ENCODE measurements at places on chromosomes 1 and 21.

- no peak for DNase-seq
Observed at GRCh38 chr1:54453022-54453421, 46.8 kb upstream of the SSBP3 start.

GRCh38 chr1:71498542-71498941 lies 417.7 kb upstream of the ZRANB2 start:
- no peak for DNase-seq

- DNase-seq, result no peak
Observed at GRCh38 chr21:27564684-27565301, 597.9 kb upstream of the ADAMTS5 start.

- no peak for DNase-seq
Observed at GRCh38 chr1:67947114-67947513, 103.3 kb downstream of the DIRAS3 start.

DNA sequence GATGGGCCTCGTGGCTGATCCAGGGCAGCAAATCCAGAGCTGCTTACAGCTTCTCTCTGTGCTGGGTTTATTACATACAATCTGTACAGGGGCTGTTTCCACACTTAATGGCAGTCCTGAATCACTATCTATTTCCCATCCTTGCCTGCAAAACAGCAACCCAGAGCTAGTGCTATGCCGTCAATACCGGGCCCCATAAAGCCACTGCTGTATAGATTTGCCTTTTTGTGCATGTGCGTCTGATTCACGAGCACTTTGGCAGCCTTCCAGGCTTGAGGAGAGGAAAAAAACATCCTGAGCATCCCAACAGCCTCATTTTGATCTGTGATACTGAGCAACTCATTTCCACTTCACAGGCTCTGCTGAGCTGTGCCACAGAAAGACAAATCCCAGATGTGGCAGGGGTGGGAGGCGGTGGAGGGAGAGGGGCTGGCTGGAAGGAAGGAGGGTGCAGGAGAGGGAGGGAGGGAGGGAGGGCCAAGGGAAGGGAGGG lies 65.2 kb upstream of the TARBP1 start:
- DNase-seq, result no peak

GRCh38 chr1:27332536-27333281 lies 9.1 kb upstream of the SYTL1 start:
- DNase-seq, result peak; percentile 16

DNA sequence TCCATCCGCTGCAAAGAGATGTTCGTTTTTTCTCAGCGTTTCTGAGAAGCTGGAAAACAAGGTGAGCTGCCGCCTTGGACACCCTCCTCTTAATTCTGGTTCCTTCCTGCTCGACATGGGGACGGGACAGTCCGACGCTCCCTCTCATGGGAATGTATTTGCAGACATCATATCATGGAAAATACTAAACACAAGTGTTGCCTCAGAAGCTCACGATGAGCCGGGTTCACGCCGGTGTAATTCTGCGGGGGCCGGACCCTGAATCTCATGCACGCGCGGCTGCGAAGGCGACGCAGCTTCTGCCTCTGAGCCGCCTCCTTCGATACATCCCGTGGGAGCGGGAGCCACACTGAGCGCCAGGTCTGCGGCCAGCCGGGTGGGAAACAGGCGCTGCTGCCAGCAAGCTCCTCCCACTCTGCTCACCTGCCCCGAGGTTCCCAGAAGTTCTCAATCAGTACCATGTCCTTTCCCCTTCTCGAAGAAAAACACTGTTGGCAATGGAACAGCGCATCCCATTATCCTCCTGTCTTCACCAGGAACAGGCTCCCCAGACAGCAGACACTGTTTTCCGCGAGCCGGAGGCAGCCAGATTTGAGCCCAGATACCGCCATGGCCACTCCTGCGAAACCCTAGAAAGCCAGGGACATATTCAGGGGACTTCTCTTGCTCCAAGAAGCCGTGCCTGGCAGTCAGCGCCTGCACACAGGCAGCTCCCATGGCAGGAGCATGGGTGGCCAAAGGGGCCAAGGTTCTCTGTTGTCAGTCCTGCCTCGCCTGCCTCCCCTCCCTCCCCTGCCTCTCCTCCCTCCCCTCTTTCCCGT lies 98.0 kb downstream of the WDR4 start:
- DNase-seq, result no peak

DNA sequence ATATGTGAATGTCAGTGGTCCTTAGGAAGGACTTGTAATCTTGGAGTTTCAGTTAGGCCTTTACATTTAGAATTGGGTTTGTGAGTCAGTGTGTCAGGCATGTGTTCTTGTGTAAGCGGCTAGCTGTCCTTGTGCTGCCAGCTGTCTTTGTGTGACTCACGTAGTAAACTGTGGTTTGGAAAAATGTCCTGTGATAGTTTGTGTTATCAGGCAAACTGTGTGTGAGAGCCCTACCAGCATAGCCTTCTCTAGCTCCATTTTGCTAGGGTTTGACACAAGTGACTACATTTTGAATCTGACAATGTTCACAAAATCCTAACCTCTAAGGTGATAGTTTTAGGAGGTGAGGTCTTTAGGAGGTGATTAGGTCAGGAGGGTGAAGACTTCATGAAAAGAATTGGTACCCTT lies 6.9 kb upstream of the SLC35D1 start:
- DNase-seq, result no peak

- DNase-seq, result no peak
Observed at GRCh38 chr1:228987286-228987685, 252.0 kb downstream of the RHOU start.

DNA sequence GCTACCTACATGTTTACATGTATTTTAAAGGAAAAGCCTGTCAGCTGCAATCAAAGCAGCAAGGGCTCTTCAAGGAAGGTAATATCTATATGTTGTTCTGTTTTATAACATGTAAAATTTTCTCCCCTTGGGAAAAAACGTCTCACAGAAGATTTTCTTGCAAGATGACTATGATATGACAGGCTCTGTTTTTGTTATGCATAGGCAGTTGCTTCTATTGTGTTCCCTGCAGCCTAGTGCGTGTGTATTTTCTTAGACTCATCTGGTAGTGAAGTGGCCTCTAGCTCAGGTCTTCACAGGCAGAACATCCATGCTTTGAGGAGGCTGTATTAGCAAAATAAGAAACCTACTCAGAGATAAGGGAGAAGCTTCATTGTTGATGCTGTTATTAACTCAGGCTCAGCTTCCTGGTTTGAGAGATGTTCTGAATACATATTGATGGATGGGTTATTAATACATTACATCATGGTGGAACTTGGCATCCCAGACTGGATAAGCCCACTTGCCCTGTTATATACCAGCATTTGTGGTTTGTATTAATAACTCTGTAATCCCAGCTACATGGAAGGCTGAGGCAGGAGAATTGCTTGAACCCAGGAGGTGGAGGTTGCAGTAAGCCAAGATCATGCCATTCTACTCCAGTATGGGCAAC lies 35.8 kb downstream of the LAMC1 start:
- no peak for DNase-seq

GRCh38 chr1:221468546-221468945 lies 273.3 kb downstream of the DUSP10 start:
- no peak for DNase-seq

DNA sequence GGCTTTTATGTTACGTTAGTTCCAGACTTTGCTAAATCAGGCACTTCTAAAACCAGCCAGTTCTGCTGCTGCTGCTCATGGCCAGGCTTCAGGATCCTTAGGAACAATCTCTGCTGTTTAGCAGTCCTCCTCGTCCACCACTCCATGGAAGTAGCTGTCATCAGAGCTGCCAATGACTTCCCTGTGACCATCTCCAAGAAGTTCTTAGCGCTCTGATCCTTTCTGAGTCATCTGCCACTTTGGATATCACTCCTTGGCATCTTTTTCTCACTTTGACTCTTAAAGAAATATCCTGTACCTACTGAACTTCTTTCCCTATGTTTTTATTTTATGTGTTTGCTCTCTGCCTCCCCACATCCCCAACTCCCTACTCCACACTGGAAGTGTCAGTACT lies 14.7 kb upstream of the IRF2BP2 start:
- no peak for DNase-seq

DNA sequence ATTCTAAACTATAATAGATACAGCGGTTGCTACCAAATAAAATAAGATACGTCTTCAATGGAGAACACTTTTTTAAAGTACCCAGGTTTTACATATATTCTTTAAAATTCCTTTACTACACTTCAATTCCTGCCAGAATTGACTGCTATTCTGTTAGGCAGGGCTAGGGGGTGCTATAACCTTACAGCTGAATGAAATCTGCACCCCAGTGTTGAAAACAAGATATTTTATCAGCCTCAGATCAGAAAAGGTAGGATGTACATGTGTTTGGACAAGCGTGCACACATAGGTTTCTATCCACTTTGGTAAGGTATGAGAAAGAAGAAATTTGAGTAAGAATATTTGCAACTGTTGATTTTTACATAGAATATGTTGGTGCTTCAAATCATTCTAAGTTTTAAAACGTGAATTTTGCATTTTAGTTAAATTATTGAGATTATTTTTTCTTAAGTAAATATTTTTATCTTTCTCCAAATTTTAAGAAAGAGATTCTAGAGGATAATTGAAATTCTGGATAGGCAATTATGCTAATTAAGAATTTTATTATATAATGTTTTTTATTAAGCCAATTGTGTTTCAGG lies 490.8 kb upstream of the ADGRL4 start:
- no peak for DNase-seq

GRCh38 chr1:180258290-180258689 lies 28.2 kb downstream of the LHX4 start:
- no peak for DNase-seq

DNA sequence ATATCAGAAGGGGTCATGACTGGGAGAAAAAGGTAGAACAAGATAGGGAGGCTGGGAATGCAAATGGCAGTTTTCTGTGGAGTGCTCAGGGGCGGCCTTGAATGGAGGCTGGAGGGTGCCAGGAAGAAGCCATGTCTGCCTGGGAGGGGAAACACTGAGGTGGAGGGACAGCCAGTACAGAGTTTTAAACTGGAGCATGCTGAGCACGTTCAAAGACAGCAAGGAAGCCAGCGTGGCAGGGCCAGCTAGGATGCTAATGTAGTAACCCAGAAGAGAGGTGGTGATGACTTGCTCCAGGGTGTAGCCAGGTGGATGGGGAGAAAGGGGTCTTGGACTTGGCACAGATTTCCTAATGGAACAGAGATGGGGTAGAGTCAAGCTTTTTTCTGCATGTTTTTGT lies 445.8 kb upstream of the VAMP3 start:
- DNase-seq, result no peak

DNA sequence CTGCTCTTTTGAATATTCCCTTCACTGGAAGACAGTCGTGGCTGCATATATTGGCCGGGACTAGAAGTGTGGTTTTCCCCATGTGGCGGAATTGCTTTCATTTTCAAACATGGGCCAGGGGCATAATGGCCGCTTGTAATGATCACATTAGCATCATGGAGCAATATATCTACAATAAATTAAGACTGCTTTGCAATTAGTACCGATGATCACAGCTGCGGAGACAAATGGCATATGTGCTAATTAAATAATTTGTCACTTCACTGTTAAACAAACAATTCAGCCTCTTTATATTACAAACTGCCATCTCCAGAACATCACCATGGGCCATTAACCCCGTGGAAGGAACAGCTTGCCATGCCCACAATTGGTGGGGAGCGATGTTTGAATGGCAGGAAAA lies 68.2 kb upstream of the OLIG2 start:
- no peak for DNase-seq

- DNase-seq, result no peak
Observed at GRCh38 chr1:216630532-216630931, 92.7 kb downstream of the ESRRG start.

DNA sequence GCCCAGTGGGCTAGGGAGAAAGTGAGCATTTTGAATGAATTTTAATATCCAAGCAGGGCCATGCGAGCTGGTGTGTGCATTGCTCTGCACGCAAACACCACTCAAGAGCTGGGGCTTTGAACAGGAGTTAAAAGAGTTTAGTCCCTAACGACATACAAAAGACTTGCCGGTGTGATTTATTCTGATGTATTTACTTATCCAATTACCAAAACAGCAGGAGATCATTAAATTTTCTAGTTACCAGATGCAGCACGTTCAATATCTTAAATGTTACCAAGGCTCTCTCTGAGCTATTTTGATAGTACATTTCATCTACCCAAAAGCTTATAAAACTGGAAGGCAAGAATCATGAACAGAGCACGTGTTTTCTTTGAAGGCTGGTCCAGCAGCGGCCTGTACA lies 30.0 kb upstream of the DMRTA2 start:
- DNase-seq, result no peak

DNA sequence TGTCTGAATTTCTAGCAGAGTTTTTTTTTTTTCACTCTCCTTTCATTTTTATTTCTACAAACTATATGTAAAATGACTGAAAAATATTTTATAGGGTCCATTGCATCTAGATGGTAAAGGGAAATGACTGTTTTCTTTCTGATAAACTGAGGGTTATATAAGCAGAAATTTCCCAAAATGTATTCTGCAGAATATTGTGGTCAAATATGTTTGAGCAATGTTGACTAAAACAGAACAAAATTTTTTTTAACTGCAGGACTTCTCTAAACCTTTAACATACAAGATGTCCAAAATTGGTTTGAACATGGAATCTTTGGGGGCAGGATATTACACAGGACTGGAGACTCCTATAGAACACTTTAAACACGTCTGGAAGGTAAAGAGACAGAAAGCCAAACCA lies 190.5 kb downstream of the TOMM20 start:
- DNase-seq, result no peak

DNA sequence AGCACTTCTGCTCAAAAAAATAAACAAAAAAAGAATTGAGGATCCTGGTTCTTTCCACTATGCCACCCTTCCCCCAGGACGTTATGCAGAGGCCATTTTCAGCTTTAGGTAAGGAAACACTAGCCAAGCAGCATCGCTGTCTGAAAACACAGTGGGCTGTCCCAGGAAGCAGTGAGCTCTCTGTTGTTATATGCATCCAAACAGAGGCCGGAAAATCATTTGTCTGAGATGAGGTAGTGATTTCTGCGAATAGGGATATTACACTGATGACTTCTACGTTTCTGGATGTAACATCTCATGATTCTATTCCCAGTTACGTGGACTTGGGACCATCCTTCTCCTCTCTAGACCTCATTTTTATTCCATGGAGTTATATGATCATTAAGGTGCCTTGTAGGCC lies 137.2 kb downstream of the OMA1 start:
- DNase-seq, result no peak

GRCh38 chr1:19062258-19063029 lies 106.0 kb upstream of the IFFO2 start:
- no peak for DNase-seq

GRCh38 chr1:55051169-55051568 lies 11.8 kb downstream of the PCSK9 start:
- DNase-seq, result no peak

GRCh38 chr1:172581273-172581672 lies 48.3 kb downstream of the SUCO start:
- DNase-seq, result no peak

- DNase-seq, result no peak
Observed at GRCh38 chr21:34187935-34188334, 114.6 kb downstream of the MRPS6 start.

- no peak for DNase-seq
Observed at GRCh38 chr1:51516649-51517158, 2.4 kb downstream of the EPS15 start.

- no peak for DNase-seq
Observed at GRCh38 chr1:69572921-69573320, 5.2 kb downstream of the LRRC7 start.

DNA sequence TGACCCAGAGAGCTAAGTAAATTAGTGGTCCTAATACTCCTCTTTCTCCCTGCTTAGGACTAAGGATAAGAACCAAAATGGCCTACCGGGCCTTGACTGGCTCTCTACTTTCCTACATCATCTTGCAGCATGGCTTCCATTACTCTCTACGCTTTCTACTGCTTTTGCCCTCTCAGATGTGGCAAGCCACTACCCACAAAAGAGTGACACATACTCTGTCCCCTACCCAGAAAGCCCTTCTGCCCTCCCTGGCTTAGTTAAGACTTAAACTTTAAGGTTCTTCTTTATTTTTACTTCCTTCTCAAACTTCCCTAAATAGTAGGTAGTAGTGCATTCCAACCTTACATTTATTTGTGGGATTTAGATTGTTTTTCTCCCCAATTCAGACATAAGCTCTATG lies 228.1 kb downstream of the TPR start:
- no peak for DNase-seq
